Kidney (tissue), 22 donors: ENCODE measurements at places on chromosomes 16 and 17.

- DNase-seq = no peak
- H3K27ac ChIP-seq = no peak overlapping the region
- no peaks in the 10 kb centered on the region for H3K36me3 ChIP-seq
- H3K27me3 ChIP-seq = no peaks in the 10 kb centered on the region
Measured at GRCh38 chr17:31308372-31309334, 5.2 kb downstream of the EVI2B start.

DNA sequence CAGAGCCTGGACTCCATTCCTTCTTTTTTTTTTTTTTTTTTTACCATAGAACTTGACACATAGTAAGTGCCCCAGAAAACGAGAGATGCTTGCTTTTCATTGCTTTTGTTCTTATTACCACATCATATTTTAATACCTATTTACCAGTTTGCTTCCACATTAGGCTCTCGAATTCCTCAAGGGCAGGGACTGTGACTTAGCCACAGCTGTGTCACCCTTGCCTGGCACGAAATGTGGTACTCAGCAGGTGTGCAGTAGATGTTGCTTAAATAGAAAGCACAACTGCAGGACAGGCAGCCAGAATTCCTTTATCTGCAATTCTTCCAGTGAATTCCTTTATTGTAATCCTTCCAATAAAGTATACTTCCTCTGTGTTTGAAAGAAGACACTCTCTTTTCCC is 393.0 kb downstream of the HAPSTR1 start:
- no peak for DNase-seq
- no peaks in the 10 kb centered on the region for H3K4me1 ChIP-seq
- no peak overlapping the region for H3K27ac ChIP-seq
- H3K27me3 ChIP-seq = no peaks in the 10 kb centered on the region
- H3K36me3 ChIP-seq = no peaks in the 10 kb centered on the region
- H3K4me3 ChIP-seq = no peak overlapping the region

GRCh38 chr16:75333721-75334163 is 82.3 kb upstream of the BCAR1 start:
- H3K4me3 ChIP-seq = no peak overlapping the region
- H3K4me1 ChIP-seq = peaks cover 7% of the 10 kb centered on the region
- no peaks in the 10 kb centered on the region for H3K36me3 ChIP-seq
- no peak for DNase-seq
- H3K27ac ChIP-seq = no peak overlapping the region
- no peaks in the 10 kb centered on the region for H3K27me3 ChIP-seq

GRCh38 chr17:74455821-74456220 is 10.6 kb upstream of the CD300A start:
- H3K4me1 ChIP-seq = peaks cover 12% of the 10 kb centered on the region
- no peak overlapping the region for H3K4me3 ChIP-seq
- H3K27ac ChIP-seq = no peak overlapping the region
- no peaks in the 10 kb centered on the region for H3K36me3 ChIP-seq
- no peaks in the 10 kb centered on the region for H3K27me3 ChIP-seq

DNA sequence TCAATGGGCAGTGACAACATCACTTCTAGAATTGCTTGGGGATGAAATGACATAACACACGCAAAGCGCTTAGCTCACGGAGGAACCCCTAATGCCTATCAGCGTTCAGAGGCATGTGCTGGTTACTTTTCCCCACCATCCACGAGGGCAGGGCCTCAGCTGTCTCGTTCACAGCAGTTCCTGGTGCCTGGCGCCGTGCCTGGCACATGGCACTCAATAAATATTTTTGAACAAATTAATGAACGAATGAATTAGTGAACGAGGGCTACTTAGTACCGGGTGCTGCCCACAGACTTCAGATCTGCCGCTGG is 14.1 kb upstream of the CIBAR2 start:
- H3K27me3 ChIP-seq = no peaks in the 10 kb centered on the region
- H3K27ac ChIP-seq = peak overlapping the region; percentile 53
- no peak for DNase-seq
- peaks cover 22% of the 10 kb centered on the region for H3K4me1 ChIP-seq
- no peaks in the 10 kb centered on the region for H3K36me3 ChIP-seq
- no peak overlapping the region for H3K4me3 ChIP-seq
